ENCODE measurements at places on chromosomes 1 and 21.

- DNase-seq: no peak
Measured at GRCh38 chr1:37502104-37502503, 12.5 kb downstream of the MEAF6 start.

GRCh38 chr1:205073511-205073910 is 10.7 kb downstream of the TMEM81 start:
- DNase-seq: peak; percentile 36

DNA sequence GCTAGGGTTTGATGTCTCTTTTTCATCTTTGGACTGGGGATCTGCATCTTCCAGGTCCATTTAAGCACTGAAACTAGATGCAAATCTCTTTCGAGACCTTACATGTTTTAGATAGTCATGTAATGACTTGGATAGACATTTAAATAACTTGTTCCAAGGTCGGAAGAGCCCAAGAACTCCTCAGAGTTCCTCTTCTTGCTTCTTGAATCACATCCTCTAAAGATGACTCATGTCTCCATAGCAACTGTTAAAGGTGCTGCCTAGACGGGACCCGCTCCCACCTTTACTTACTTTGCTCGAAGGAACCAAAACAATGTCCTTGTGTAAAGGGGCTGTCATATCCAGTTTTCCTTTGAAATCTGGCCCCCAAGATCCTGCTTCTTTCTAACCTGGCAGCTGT is 130.0 kb downstream of the EDEM3 start:
- DNase-seq: peak; percentile 60

DNA sequence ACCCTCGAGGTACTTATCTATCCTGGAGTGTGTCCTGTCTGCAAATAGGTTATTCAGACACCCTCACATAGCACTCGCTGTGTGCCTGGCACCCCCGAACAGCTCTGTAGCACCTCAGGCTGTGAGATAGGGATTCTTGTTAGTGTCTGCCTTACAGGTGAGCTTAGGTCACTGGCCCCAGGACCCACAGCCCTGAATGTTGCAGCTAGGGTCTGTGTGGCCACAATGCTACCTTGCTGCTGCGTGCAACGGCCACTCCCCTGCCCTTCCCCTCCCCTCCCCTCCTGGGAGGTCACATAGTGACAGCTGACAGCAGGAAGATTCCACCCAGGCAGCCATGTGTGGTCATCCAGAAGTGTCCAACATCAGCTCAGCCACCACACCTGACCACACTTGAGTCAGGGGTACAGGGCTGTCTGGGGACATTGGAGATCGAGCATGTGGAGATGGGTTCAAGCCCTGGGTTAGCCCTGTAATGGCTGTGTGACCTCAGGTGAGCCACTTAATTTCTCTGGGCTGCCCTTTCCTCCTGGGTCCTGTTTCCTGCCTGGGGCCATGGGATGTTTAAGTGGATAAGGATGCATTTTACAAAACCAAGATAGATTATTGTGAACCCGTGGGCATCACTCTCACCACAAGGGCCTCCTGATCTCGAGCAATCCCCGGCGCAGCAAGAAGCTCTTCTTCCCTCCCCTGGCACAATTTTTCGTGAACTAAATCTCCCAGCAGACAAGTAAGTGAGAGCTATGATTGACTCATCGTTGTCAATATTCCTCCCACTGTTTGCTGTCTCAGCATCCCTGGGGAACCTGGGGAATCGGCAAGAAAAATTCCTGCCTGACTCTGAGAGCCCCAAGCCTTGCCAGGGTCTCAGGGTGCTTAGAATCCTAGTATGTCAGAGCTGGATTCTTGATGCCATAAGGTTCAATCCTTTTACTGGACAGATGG is 208.7 kb downstream of the PTPRU start:
- DNase-seq: no peak

GRCh38 chr1:46522184-46522968 is 29.1 kb downstream of the KNCN start:
- DNase-seq: peak; percentile 86

DNA sequence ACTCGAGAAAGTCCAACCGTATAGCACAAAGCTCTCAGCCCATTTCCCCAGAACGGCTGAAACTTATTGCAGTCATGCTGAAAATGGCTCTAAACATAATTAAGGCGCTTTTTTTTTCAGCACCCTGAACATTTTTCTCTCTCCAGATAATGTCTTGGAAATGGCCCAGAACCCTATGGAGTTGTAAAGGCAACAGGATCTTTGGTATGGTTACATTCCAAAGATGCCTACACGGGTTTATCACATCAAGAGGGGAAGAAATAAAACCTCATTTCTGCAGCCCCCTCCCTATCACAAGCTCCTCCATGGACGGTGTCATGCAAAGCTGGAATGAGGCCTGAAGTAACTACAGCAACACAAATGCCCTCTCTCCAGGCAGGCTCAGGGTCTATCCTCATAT is 126.4 kb upstream of the GALNT2 start:
- peak; percentile 28 for DNase-seq

- DNase-seq: no peak
Measured at GRCh38 chr1:91201694-91202093, 179.9 kb upstream of the ZNF644 start.

DNA sequence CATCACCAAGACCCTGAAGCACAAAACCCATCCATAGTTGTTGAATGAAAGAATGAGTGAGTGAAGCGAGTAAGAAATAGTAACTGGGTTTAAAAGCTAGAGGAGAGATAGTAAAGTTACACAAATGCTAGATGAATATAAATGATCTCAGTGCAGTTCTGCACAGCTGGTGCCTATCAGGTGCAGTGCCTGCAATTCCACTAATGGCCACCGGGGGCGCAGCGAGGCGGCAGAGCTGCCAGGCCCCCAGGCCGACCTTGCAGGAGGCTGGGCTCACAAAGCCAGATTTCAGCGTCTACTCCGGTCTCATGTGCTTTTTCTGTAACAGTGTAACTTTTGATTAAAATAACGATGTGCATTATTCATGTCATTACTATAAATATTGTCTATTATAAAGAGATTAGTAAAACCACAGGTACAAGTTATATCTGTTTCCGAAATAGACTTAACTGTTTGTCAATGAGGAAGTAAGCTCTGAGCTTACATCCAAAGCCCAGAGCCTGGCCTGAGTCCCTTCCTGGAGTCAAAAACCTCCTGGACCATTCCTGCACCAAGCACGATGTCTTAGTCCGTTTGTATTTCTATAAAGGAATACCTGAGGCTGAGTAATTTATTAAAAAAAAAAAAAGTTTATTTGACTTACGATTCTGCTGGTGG is 477.6 kb downstream of the NPHP4 start:
- DNase-seq: peak; percentile 15

GRCh38 chr1:9385801-9386573 is 93.3 kb downstream of the SPSB1 start:
- no peak for DNase-seq

- peak; percentile 12 for DNase-seq
Measured at GRCh38 chr1:40662151-40662550, 3.3 kb downstream of the RIMS3 start.

DNA sequence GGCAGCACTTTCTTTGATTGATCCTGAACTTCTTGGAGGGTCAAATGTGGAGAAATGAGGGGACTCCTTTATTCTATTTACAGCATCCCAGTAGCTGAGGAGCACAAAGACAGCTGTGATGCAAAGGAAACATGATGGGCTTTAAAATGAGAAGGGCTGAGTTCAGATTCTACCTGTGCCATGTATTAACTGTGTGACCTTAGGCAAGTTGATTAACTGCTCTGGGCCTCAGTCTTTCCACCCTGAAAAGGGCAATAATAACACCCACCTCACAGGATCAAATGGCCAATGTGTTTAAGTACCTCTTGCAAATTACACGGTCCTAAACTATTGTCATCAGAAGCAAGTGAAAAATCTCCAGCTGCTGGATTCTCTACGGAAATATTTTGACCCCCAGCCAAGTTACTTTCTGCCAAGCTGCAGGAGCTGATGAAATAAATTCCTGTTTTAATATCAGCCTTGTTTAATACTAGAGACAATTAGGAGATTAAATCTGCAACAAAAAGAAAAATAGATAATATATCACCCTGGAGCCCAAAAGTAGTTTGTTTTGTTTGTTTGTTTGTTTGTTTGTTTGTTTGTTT is 15.7 kb downstream of the TMEM81 start:
- DNase-seq: no peak

GRCh38 chr1:232328486-232329102 is 301.3 kb downstream of the SIPA1L2 start:
- DNase-seq: no peak

- peak; percentile 73 for DNase-seq
Measured at GRCh38 chr1:199546323-199546722, 481.2 kb upstream of the NR5A2 start.

DNA sequence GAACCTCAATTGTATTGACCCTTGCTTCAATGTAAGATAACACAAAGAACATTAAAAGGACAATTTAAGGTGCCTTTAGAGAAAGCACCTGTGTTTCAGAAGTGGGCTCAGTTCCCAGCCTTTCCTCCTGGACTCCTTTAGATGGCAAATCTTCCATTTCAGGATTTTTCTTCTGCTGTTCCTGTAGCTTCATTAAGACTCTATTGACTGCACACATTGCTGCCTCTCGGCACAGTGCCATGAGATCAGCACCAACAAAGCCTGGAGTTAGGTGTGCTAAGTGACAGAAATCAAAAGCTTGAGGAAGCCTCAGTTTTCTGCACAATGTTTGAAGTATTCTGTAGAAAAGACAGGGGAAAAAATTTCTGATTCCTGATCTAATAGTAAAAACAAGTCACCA is 40.6 kb downstream of the NVL start:
- no peak for DNase-seq

DNA sequence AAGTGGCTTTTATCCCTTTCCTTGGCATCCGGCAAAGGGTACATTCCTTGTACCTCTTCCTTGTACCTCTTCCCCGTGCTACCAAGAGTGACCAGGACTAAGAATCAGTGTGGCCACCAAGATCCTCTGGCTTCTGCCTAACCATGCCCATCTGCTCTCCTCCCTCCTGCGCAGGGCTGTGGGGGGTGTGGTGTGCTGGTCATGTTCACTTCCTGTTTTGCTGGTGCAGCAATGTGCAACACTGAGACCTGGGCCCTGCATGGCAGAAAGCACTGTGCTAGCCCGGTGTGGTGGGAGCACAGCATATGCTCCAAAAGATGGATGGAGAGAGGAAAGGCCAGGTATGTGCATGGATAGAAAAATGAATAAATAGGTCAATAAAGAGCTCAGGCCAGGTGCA is 33.3 kb upstream of the TENT5C start:
- no peak for DNase-seq

- peak; percentile 92 for DNase-seq
Measured at GRCh38 chr1:8625981-8626898, 191.2 kb downstream of the RERE start.

- no peak for DNase-seq
Measured at GRCh38 chr1:236044341-236044740, 20.5 kb downstream of the NID1 start.
